Activated T-helper 9 cell treated with anti-CD3 and anti-CD28 coated beads, Interleukin-2, amount 50 U/mL, for 16 hours (primary cell): ENCODE measurements at places on chromosomes 6 and 20.

DNA sequence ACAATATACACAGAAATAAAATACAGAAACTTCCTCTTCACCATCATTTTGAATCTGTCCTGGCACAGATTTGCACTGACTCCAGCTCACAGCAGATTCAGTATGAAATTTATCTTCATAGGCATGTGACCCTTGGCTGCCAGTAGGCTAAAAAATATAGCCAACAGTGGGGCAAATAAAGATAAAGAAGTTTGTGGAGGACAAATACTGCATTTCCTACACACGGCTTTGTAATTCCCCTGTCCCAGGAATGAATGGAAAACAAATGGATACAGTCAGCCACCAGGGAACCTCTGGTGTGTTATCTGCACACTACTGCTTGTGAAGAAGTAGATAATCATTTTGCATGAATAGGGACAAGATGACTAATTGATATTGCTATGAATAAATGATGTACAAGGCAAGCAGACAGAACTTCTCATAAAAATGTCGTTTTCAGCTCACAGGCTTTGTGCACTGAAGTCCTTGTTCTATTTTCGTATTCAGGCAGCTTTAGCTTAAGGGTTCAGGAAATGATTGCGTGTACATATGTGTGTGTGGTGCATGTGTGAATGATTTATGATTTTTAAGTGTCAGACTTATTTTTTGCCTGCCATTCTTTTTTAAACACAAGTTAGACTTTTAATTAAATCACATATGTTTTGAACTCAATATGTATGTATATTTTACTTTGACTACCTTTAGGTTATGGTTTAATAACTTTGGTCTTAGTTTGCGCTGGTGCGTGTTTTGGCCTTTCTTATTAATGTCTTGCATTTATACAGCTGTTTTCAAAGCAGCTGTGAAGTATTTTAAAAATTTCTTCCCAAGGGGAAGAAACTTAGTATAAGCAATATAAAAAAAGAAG is 543.8 kb upstream of the JAG1 start:
- no peak for DNase-seq

DNA sequence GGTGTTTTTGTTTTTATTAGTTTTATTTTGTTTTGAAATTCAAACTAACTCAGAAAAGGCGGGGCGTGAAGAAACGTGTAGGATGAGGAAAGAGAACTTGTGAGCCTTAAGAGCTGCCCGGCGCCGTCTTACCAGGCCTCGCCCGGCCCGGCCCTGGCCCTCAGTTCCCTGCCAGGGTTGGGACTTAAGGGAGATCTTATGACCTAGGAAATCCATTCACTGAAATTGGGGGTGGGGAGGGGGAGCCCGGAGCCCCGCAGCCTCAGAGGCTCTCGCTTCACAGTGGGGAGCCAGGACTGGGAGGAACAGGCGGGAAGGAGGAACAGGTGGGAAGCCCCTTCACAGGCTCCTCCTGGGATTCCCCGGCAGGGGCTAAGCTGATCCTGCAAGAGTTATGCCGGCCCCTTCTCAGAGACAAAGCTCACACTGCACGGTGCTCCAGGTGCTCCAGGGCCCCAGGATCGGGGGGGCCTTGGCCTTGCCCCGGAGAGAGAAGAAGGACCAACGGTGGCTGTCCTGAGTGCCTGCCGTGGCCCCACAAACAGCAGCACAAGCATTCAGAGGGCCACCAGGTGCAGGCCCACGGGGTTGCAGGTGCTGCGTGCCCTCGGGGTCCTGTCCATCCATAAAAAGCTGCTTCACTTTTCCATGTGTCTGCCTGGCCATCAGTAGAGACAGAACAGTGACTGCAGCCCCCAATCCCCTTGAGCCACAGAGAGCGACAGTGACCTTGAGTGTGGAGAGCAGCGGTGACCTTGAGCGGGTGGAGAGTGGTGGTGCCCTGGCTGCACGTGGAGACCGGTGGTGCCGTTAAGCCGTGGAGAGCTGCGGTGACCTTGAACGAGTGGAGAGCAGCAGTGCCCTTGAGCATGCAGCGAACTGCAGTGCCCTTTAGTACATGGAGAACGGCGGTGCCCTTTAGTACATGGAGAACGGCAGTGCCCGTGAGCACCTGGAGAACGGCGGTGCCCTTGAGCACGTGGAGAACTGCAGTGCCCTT is 152.7 kb downstream of the DLL1 start:
- no peak for DNase-seq

DNA sequence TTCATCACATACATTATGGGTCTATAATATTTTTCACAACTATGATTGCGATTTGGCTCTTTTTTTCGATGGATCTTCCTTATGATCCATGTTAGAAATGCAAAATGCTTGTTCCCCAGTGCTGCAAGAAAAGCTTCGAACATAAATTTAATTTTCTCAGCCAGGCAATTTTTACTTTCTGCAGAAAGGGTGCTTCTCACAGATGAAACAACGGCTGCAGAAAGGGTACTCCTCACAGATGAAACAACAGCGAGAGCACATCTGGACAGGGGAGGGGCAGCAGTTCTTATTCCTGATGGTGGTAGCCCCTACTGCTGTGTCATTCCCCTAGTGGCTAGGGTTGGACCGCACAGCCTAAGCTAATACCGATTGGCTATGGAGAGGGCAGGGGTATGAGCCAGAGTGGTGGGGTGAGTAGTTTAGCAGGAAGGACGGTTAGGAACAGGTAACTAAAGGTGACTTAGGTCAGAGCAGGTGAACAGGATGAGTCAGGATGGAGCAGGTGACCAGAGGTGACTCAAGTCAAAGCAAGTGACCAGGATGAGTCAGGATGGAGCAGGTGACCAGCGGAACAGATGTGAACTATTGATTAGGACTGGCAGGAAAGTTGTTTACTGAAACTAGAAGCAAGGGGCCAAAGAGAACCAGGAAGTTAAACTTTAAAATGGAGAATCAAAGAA is 13.4 kb upstream of the TREML4 start:
- DNase-seq, result no peak

DNA sequence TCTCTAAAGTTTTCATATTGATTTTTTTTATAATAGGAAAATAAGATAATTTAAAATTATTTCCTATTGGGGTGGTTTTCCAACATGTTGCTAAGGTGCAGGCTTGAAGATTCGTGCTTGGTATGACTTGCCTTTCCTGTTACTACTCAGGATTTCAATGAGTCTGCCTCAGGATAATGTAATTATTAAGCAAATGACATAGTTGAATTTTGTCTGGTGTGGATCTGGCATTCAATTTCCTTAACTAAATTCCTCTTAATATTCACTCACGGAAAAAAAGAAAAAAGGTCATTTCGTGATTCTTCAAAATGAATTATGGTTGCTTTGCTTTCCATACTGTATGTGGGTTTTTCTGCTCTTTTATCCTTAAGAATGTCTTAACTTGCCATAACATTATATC is 9.3 kb upstream of the FILIP1 start:
- DNase-seq, result no peak

DNA sequence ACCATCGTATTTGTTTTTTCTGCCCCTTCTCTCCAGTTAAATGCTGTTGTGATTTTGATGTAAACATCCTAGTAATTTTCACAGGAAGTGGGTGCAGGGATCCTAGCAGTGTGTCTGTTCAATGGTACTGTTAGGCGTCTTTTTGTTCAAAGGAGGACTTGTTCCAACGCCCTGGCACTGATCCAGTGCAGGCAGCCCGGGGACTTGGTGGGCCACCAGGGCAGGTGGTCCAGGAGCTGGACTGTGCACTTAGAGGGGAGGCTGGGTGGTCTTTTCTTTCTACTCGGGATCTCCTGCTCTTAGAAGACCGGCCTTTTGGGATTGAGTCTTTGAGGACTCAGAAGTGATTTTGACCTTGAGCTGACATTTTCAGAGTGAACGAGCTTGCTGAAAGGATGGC is 41.1 kb upstream of the NKX2-2 start:
- DNase-seq, result no peak

GRCh38 chr20:4901031-4901818 is 100.1 kb downstream of the SLC23A2 start:
- no peak for DNase-seq

- no peak for DNase-seq
These were observed 4.2 kb upstream of the TTPAL start for GRCh38 chr20:44471481-44471882.
